ENCODE measurements at places on chromosomes 3 and 15.

DNA sequence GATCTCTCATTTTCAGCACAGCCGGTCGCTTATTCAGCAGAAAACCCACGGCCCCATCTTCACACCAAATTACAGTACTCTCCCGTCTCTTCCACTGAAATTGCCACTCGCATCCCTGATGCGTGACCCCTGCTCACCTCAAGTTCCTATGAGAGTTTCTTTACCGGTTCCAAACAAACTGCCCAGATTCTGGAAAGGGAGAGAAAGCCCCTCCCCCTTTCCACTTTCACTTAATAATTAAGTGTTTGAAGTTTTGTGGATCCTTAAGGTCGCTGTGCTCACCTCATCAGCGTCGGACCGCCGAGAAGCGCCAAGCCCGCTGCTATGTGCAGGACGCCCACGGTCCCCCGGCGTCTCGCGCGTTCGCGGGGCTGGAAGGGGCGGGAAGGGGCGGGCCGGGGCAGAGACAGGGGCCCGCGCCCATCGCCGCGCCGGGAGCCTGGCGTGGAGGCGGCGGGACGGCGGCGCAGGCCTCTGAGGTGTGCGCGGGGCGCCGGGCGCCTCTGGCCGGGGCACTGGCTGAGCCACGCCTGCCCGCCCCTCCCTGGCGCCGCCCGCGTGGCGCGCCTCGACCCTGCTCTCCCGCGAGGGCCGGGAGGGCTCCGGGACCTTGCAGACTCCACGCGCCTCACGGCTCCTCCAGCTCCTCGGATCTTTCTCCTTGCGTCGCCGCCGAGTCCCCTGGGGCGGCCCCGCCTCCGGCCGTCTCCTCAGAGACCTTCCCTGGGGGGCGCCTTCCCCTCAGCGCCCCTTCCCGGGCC is at the start of gene GPR156:
Gene GPR156 (minus strand): TSS at position 476 of the 761 bp plus-strand sequence. CDS start 41,124 bp downstream, outside the sequence.
- no peak for DNase-seq

DNA sequence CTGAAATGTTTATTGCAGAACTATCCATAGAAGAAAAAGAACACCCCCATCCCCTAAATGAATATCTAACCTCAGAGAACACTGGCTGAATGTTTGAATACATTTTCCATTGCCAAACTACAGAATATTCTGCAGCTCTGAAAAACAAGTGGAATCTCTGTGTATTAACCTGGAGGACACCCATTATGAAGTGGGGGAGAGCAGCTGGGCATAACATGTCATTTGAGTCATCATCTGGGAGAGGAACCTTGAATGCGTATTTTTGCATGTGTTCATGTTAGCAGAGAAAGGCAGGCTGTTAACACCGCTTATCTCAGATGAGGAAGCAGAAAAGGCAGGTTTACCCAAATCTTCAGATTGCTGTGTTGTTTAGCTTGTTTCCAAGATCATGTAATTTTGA is 31.5 kb downstream of the ESYT3 start:
- no peak for DNase-seq

- no peak for DNase-seq
Observed at GRCh38 chr3:127444761-127445160, 145.8 kb downstream of the TPRA1 start.

DNA sequence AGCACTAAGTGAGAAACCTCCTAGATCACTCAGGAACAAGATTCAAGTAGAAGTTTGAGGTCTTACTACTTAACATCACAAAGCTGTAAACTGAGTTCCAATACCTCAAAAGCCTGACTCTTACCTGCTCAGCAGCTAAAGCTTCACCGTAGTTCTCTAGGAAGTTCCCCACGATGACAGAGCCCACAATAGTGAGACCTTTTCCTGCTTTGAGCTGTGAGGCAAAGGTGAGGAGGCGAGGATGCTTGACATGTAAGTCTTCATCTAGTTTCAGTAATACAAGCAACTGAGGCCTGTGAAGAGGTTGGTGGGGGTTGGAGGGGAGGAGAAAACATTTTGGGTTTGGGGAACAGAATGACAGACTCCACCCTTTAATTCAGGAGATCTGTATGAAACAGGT is 15.7 kb downstream of the EMC4 start:
- DNase-seq = no peak

DNA sequence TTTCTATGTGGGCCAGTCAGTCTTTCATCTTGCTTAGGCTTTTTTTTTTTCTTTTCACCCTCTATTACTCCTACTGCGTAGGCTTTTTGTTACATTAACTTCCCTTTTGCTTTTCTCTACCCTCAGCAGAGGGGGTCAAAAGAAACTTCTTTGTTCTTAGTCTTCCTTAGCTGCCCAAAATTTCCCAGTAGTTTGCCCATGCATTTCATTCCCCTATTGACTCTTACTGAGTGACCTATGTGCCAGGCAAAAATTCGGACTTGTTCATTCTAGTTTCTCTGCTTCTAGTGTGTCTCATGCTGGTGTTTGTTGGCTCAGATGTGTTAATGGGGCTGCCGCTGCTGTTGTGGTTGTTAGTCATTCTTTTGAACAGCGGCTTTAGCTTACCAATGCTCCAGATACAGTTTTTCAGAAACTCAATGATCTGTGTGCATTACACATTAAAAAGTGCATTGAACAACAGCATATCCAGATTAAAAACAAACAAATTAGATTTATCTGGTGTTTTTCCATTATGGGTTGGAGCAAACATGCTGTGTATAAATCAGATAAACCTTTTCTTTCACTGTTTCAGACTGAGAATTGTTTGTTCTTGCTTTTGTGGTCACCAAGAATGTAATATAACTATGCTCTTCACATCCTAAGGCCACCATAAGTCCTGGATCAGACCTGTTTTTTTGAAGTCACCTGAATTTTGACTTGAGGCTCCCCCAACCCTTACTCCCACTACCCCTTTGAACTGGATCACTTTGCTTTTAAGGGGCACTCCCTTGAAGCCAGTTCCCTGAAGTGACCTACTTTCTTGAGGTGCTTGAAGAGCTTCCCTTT is 43.1 kb downstream of the PDE8A start:
- DNase-seq = no peak

DNA sequence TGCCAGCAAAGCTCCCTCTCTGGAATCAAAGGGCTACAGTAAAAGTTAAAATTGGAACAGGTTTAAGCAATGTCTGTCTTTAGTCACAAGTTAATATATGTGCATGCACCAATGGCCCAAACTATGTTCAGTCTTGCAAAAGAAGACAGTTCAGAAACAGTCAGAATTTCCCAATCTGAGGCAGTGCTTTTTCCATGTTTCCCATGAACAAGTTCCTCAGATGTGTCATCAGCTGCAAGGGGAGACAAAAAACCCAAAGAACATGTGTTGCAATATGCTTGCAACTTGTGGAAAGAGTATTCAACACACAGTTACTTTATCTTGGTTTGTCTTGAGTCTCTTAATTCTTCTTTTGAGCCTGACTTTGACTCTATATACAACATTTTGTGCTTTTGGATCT is 148.4 kb downstream of the USP13 start:
- no peak for DNase-seq

DNA sequence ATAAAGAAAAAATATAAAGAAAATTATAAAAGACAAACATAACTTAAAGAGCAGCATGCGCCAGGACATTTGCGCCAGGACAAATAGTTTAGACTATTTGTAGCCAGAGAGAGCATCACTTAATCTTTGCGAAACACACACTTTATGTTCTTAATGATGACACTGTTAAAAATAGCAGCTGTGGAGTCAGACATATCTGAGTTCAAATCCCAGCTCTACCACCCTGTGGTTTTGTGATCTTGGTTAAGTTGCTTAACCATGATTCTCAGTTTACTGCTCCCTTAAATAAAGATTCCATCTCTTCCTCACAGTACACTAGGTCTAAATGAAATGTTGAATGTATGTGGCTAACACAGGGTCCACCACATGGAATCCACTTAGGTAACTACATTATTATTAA is 31.4 kb downstream of the KCNMB2 start:
- DNase-seq = no peak

DNA sequence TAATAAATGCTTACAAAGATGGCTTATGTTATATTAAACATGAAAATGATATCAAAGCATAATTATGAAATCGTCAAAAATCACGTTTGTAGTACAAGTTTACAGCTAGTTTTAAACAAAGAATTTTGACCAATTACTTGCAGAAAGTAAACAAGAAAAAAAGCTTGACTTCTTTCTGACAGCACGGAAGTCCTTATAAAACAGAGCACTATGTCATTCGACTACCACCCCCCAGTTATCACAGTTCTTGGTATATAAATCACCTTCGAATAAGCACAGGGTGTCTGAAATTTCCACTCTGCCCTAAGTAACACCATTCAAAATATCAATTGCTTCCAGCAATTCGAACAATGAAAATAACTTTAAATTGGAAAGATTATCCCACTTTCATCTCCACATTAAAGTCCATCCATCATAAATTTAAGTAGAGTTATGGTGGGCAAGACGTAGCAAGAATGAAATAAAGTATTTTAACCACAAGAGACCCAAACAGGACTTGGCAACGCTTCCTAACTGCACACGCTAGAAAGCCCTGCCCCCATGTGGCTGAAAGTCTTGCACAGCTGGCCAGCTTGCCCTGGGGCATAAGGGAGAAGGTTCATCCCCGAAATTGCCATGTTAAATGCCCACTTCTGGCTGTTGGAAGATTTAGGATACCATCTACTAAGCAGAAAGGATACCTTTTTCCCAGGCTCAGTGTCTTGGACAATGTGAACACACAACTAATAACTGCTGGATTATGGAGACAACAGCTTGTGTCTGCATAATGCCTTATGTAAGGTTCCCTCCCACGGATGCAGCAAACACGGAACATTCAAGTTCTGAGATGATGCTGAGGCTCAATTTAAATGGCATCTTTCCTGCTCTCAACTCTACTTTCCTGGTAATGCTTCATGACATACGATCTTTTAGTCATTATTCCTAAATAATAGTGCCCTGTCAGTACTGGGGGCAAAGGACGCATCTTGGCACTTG is 116.4 kb upstream of the TJP1 start:
- DNase-seq = no peak

- DNase-seq = no peak
Observed at GRCh38 chr3:194092881-194093301, 43.1 kb upstream of the HES1 start.

- no peak for DNase-seq
Observed at GRCh38 chr15:56821721-56822425, 88.6 kb upstream of the ZNF280D start.

- no peak for DNase-seq
Observed at GRCh38 chr15:68717951-68718350, 102.7 kb downstream of the ANP32A start.

- no peak for DNase-seq
Observed at GRCh38 chr3:146521394-146521793, 23.0 kb downstream of the PLSCR1 start.

- peak; percentile 65 for DNase-seq
Observed at GRCh38 chr15:85494048-85494777, 113.8 kb downstream of the AKAP13 start.

DNA sequence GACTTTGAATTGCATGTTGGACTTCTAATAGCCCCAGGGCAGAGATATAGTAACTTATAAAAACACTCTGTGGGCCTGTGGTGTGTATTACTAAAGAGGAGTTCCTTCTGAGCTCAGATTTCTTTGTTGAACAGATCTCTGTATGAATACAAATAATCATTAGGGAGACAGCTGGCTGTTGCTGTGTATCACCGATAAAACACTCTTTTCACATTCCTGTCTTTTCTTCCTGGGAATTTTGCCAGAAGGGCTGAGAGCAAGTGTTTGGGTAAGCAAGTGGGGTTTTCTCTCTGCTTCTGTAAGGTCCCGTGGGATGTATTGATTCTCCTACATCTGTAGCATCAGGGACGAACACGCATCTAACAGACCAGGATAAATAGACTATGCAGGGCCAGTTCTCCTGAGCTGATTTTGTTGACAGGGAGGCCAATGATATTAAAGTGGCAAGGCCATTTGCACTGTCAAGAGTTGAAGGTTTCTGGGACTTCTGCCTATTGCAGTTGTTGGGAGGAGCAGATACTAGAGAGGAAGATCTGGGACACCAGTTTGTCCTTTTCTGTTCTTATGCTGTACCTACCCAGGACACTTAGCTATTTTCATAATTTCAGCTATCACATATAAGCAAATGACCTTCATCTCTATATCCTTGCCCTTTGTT is 225.9 kb upstream of the CD96 start:
- no peak for DNase-seq

- no peak for DNase-seq
Observed at GRCh38 chr3:123431658-123432324, 17.1 kb downstream of the ADCY5 start.

GRCh38 chr15:81111510-81112470 is 22.3 kb upstream of the CFAP161 start:
- DNase-seq = no peak

DNA sequence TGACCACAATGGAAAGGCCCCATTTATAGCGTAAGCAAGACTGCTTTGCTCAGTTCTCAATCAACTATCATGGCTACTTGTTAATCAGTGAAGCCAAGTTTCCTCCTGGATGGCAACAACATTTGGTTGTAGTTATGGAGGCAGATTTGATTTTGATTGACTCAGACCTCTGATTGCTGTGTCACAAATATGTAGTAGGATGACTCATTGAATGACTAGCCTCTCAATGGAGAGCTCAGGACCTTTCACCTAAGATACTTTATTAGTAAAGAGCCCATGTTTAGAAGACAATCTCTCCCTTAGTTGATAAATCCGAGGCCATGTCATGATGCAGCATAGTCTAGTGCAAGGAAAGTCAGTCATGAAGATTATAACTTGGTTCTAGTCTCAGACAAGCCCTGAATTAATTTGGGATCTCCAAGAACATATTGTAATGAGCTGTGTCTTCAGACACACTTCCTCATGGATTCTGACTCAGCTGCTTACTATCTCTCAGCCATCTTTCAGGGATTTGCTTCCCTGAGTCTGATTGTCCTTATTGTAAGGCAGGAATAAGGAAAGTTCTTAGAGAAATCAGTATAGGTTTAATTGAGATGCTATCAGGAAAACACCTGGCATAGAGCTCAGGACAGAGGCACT is 397.4 kb upstream of the TMCO5A start:
- DNase-seq = no peak

DNA sequence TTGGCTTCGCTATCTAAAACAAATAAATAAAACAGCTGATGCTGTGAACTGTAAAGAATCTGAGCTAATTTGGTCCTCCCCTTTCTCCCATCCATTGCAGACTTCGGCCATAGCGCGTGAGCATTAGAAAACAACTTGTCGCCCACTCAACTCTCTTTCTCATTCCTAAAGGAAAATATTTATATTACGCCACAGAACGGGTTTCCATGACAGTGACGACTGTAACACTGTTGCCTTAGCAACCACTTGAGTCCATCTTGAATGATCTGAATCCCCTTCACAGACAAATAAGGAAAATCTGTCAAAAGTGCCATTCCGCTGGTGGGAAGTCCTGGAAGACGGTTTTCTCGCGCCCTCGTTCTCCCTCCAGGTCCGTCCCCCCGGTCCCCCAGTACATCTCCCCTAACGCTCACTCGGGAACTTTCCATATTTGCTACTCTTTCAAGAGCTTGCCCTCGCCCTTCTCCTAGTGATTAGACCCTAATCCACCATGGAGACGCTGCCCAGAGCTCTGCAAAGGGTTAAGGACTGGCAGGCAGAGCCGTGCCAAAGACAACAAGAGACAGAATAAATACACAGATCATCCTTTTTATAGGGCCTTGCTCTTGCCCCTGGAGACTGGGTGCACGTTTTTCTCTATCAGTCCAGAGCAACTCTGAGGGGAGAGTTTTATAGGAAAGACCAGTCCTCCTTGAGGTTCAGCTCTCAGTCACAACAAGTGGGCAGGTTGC is 50.5 kb downstream of the CRYGS start:
- no peak for DNase-seq
